ENCODE measurements at places on chromosomes 2 and 18. TPM values are rescaled to one million over a fixed set of nuclear protein-coding genes. Genes with fewer than 3 reads are reported as not detected.

The UBE2E3 gene
- 75.1 TPM for total RNA-seq

The NOSTRIN gene
- total RNA-seq, result not detected

The KCTD1 gene
- total RNA-seq, result 18.7 TPM

DNA sequence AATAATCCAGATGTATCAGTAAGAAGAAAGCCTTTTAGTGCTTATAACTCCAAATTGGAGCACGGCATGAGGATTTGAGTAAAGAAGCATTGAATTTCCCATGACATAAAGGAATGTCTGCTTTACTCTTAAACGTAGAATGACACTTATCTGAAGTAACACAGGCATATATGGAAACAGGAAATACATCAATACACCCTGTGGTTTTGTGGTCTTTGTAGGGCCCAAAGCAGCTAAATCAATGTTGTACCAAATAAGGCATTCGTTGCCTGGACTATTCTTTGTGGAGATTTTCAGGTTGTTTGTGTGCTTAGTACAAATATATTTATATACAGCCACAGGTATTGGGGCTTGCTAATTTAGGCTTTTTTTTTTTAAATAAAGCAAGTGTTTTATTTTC lies 660.5 kb downstream of the LRRTM4 start:
- DNase-seq, result no peak

DNA sequence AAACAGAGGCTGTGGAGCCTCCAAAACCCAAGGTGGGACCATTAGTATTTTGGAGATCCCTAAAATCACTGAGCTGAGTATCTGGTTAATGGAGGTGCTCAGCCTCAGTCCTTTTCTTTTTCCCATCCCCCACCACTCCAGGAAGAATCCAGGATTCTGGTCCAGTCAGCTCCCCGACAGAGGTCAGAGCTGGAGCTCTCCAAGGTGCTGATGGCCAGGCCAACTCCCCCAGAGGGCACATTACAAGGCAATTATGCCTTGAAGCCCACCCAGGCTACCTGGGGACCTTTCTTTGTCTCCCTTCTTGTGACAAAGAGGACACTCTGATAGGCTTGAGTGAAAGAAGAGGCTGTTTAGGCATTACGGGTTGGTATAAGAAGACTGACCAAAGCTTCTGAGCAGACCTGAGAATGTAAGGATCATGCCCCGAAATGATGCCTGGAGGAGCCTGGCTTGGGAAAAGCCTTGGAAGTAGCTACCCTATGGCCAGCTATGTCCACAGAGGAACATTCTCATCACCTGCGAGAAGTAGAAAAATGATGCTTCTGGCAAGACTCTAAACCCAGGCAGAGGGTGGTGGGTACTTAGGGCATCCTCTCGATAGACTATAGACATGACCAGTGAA lies 102.5 kb upstream of the LDAH start:
- peak; percentile 72 for DNase-seq

GRCh38 chr2:119051263-119051662 lies 107.3 kb downstream of the C1QL2 start:
- no peak for DNase-seq

DNA sequence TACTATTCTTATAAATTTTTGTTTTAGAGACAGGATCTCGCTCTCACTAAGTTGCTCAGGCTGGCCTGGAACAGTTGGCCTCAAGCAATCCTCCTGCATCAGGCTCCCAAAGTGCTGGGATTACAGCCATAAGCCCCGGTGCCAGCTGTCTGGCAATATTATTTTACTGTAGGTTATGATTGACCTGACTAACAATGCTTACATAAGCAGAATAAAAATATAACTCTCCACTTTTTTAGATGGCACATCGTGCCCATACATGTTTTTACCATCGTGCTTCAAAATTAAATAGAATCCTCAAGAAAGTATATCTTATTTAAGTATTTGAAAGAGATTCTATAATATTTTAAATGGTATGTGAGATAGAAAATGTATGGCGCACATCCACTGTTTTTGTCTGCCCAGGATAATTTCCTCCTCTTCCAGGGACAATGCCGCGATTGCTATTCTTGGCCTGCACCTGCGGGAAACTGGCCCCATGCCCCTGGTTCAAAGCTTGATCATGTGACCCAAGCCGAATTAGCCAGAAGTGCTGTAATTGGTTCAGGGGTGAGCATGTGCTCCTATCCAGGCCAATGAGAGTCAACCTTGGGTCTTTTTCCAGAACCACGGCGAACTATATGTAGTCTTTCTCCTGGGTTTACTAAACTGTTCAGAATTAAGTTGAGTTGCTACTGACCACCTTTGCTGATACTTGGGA lies 38.3 kb upstream of the GREB1L start:
- DNase-seq, result no peak

DNA sequence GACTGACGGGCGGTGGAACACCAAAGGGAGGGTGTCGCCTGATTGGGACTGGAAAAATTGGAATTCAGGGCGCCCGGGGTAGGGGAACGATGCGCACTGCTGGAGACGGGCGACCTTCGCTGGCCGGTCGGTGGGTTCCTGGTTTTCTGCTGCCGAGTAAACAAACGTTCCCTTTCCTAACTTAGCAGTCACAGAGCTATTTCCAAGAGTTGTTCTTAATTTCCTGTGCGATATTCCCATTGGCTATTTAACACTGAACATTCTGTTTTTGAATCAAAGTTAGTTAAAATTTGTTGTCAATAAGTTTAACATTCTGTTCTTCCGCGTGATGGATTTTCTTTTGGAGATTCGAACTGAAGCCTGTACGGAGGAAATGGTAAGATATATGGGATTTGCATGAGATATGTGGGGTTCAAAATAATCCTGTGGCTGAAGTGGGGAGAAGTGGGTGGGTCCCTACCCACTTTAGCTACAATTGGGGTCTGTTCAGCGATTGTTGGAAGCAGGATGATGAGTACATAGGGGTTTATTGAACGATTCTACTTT lies 862 bp downstream of the C18orf54 start:
- DNase-seq, result no peak

GRCh38 chr2:155825876-155826275 lies 506.6 kb downstream of the NR4A2 start:
- DNase-seq, result no peak

DNA sequence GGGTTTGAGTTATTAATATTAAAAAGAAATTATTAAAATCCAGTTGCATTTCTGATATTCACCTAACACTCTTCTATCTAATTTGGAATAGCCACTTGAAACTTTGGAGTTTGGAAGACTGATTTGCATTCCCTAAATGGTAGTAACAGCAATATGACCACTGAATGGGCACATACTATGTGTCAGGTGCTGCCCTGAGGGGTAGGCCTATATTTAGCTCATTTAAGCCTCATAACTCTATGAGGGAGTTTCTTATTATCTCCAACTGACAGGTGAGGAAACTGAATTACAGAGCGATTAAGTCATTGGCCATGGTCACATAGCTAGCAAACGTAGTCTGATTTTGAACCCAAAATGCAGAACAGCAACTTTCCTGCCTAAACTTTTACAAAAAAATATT lies 77.3 kb downstream of the VWA3B start:
- DNase-seq, result no peak

All from WTC11 (cell line).